ENCODE measurements at places on chromosomes 3 and 15. TPM values are rescaled to one million over a fixed set of nuclear protein-coding genes. Genes with fewer than 3 reads are reported as not detected.

DNA sequence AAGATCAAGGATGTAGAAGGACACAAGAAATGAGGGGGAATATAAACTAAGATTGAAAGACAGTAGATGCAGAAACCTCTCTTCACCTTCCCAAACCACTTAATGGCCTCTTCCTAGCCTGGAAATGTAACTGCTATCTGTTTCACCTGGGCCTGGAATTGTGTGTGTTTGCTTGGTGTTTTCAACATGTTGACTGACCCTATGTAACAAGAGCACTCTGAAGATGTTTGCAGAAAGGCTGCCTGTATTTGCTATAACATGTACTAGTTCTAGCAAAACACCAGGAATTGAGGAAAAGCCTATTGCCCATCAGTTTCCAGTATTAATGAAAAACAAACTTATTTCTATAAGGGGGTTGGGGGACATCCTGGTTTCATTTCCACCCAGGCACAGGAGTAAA lies 248.3 kb downstream of the WDR72 start:
- H3K4me1 ChIP-seq = no peaks in the 10 kb centered on the region
- no peaks in the 10 kb centered on the region for H3K36me3 ChIP-seq
- H3K27ac ChIP-seq = no peak overlapping the region
- H3K4me3 ChIP-seq = no peak overlapping the region

Gene ERICH6
- total RNA-seq = not detected

- no peaks in the 10 kb centered on the region for H3K27me3 ChIP-seq
- no peaks in the 10 kb centered on the region for H3K4me1 ChIP-seq
- H3K4me3 ChIP-seq = no peak overlapping the region
- DNase-seq = no peak
- H3K27ac ChIP-seq = no peak overlapping the region
These were observed 311.5 kb upstream of the DCBLD2 start for GRCh38 chr3:99212969-99213368.

Gene GOLGA8G
- not detected for total RNA-seq

DNA sequence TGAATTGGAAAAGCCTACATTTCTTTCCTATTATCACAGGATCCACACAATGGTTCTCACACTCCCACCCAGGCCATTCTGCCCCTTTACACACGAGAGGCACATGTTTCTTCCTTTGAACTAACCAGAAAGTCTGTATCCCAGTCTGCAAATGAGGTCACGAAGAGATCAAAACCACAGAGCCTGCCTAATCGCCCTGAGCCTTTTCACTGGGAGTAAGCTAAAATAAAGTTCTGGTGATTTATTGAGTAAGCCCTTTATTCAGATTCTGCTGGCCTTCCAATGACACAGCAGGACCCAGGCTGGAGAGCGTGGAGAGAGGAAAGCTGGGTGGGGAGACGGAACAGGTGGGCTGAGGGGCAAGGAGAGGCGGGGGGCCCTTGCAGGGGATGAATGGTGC lies 78.7 kb downstream of the ATP1B3 start:
- DNase-seq = no peak
- H3K4me1 ChIP-seq = no peaks in the 10 kb centered on the region
- H3K27me3 ChIP-seq = no peaks in the 10 kb centered on the region
- H3K4me3 ChIP-seq = no peak overlapping the region
- no peak overlapping the region for H3K27ac ChIP-seq

Gene XCR1
- total RNA-seq = 0.06 TPM

DNA sequence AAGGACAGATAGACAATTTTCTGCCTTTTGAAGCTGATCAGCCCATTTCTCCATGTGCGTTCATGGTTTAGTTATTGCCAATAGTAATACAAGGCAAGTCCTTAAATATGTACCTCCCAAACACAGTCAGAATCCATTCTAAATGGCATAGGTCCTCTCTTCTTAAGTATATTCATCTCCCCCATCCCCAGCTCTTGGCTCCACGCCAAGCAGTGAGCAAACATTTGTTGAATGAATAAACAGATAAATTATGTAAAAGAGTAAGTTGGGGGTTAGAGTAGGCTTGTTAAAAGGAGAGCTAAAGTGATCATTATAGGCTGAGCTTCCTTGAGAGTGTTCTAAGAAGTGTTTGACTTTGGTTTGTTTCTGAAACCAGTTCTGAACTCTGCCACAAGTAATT lies 241.3 kb downstream of the ITPR1 start:
- no peak overlapping the region for H3K27ac ChIP-seq
- no peaks in the 10 kb centered on the region for H3K27me3 ChIP-seq
- no peak for DNase-seq
- H3K4me1 ChIP-seq = peaks cover 6% of the 10 kb centered on the region

DNA sequence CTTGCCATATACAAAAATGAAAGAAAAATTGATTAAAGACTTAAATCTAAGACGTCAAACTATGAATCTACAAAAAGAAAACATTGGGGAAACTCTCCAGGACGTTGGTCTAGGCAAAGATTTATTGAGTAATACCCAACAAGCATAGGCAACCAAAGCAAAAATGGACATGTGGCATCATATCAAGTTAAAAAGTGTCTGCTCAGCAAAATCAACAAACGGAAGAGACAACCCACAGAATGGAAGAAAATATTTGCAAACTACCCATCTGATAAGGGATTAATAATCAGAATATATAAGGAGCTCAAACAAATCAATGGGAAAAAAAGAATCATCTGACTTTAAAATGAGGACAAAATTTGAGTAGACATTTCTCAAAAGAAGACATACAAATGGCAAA lies 160.9 kb downstream of the DCLK3 start:
- H3K4me3 ChIP-seq = no peak overlapping the region
- DNase-seq = no peak
- no peaks in the 10 kb centered on the region for H3K36me3 ChIP-seq
- no peaks in the 10 kb centered on the region for H3K4me1 ChIP-seq
- H3K27me3 ChIP-seq = no peaks in the 10 kb centered on the region

Gene PAQR5
- total RNA-seq = 0.08 TPM

- no peaks in the 10 kb centered on the region for H3K36me3 ChIP-seq
- H3K4me1 ChIP-seq = peaks cover 5% of the 10 kb centered on the region
- H3K27ac ChIP-seq = no peak overlapping the region
- no peak overlapping the region for H3K4me3 ChIP-seq
- DNase-seq = no peak
These were observed 73.0 kb upstream of the GOLIM4 start for GRCh38 chr3:168168743-168169142.

Gene MYL3
- total RNA-seq = 2,071 TPM

DNA sequence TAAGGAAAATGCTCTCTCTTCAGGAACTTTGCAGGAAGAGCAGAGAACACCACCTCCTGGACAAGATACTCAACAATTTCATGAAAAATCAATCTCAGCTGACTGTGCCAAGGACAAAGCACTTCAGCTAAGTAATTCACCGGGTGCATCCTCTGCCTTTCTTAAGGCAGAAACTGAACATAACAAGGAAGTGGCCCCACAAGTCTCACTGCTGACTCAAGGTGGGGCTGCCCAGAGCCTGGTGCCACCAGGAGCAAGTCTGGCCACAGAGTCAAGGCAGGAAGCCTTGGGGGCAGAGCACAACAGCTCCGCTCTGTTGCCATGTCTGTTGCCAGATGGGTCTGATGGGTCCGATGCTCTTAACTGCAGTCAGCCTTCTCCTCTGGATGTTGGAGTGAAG lies 200.5 kb downstream of the AKAP13 start:
- H3K36me3 ChIP-seq = no peaks in the 10 kb centered on the region
- H3K27ac ChIP-seq = peak overlapping the region; percentile 94
- H3K27me3 ChIP-seq = no peaks in the 10 kb centered on the region
- H3K4me3 ChIP-seq = peak overlapping the region; percentile 69

Gene ANKUB1
- total RNA-seq = not detected

- no peaks in the 10 kb centered on the region for H3K27me3 ChIP-seq
- peaks cover 23% of the 10 kb centered on the region for H3K4me1 ChIP-seq
- no peak for DNase-seq
- no peak overlapping the region for H3K4me3 ChIP-seq
These were observed 60.9 kb upstream of the NPHP3 start for GRCh38 chr3:132783152-132783551.

DNA sequence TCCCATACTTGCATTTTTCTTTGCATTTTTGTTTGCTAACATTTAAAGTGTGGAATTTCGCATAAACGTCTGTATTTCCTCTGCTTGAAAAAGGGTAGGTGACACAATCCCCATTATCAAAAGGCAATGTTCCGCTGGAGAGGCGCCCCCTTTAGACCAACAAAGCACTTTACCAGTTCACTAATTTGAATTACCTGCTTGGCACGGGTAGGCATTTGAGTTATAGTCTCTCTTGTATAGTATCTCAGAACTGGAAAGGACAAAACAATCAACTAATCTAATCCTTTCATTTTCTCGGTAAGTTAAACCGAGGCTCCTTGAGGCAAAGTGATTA lies 775 bp upstream of the CCDC39 start:
- peaks cover 7% of the 10 kb centered on the region for H3K4me1 ChIP-seq
- no peak for DNase-seq
- no peaks in the 10 kb centered on the region for H3K36me3 ChIP-seq
- peak overlapping the region; percentile 77 for H3K4me3 ChIP-seq
- no peaks in the 10 kb centered on the region for H3K27me3 ChIP-seq

DNA sequence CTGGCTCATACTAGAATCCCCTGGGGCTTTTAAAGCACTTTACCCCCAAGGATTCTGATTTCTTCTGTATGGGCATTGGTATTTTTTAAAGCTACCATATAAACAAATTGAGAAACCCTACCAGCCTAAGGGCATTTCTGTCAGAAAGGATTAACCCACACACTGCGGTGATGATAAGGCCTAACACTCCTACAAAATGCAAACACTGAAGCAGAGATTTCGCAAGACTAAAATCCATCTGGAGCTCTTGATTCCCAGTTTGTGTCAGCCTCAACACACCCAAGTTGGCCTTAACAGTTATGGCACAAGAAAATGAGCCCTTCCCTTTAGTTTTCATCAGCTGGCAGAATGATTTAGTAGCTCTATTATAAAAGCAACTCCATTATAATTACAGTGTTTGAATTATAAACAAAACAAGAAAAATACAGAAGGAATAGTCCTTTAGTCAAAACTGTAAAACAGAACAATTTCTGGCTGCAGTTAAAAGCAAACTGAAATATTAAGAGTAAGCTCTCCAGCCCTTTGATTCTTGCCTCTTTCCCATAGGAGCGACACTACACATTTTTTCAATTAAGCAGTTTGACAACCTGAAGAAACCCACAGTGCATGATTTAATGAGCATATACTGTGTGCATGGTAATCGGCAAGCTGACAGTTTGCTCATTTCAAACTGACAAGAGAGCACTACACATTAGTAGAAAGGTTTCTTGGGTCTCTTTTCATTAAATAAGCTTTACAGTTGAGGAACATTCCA lies 441.2 kb downstream of the FHIT start:
- H3K4me1 ChIP-seq = no peaks in the 10 kb centered on the region
- no peaks in the 10 kb centered on the region for H3K36me3 ChIP-seq
- no peak overlapping the region for H3K4me3 ChIP-seq
- DNase-seq = no peak
- H3K27ac ChIP-seq = no peak overlapping the region
- H3K27me3 ChIP-seq = no peaks in the 10 kb centered on the region

Gene HDAC11
- 23.4 TPM for total RNA-seq

DNA sequence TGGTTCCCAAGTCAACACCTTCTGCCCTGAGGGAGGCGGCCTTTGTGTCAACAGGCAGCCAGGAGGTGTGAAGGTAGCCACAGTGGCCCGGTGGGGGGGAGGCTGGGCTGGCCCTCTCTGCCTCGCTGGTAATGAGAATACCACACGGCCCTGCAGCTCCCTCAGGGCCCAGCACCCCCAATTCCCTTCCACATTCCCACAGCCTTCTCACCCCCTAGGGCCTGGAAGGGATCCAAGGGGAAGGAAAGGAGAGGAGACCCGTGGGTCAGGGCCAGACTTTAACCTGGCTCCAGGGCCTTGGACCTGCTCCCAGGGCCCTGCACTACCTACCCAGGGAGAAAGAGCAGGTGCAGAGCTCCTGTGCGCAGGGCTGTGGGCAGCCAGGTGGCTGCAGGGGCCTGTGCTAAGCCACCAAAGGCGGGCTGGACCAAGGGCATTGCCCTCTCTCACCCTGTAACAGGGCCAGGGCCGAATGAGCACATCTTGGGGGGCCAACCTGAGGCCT lies 8.7 kb upstream of the MESP2 start:
- no peak overlapping the region for H3K27ac ChIP-seq
- peaks cover 28% of the 10 kb centered on the region for H3K4me1 ChIP-seq
- DNase-seq = no peak
- no peak overlapping the region for H3K4me3 ChIP-seq
- H3K27me3 ChIP-seq = no peaks in the 10 kb centered on the region

DNA sequence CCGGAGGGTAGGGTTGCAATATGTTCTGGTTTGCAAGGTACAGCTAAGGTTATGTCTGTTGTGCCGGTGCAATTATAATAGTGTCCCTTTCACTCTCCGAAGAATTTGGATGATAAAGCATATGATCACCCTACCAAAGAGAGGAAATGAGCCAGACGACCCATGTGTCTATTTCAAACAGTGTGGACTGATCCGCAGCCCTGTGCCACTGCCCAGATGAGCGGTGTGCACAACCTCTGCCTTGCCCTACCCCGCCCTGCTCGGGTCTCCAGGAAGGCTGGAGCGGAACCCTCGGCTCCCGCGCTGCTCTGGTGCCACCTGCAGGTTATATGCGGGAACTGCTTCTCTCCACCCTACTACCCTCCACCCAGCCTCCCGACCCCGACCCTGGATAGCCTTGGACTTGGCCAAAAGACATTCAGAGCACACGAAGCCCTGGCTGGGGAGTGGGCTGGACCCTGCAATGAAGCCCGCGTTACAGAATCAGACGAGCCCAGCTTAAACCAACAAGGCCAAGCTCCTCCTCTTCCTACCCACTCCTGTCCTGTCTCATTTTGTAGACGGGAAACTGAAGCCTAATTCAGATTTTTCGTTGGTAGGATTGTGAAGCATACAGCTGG lies 68.4 kb upstream of the CHRNB4 start:
- DNase-seq = peak; percentile 81
- no peaks in the 10 kb centered on the region for H3K4me1 ChIP-seq
- peaks cover 1% of the 10 kb centered on the region for H3K27me3 ChIP-seq
